ENCODE measurements at places on chromosomes 7 and 10.

- DNase-seq: no peak
Measured at GRCh38 chr7:127336458-127336857, 56.0 kb downstream of the ZNF800 start.

GRCh38 chr10:30709700-30710358 is 80.3 kb upstream of the LYZL2 start:
- DNase-seq: no peak

DNA sequence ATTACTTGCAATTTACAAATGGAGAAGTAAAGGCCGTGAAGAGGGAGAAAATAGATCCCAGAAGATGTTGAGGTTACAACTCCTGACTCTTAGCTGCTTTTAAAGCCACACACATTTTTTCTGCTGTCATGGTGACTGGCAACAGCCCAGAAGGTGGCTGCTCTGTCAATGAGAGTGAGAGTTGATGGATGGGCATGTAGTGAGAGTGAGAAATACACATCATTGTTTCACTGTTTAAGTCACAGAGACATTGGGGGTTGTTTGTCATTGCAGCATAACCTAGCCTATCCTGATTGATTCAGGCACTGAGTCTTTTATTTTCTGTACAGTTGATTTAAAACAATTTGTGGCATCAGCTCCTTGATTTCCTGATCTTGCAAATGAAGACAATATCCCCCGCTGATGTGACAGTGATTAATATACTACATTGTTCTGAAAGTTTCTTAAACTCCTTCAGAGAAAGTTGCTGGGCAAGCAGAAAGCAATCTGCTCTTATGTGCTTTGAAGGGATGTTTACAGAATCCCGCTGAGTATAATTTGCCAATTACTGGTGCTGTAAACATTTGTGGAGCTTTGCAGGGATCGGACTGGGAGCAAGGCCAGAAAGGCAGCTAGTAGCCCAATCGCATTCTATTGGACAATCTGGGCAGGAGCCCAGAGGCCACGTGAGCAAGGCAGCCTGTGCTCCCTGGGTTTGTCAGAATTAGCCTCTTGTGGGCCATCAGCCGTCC is 229.6 kb downstream of the PRPF18 start:
- DNase-seq: no peak

DNA sequence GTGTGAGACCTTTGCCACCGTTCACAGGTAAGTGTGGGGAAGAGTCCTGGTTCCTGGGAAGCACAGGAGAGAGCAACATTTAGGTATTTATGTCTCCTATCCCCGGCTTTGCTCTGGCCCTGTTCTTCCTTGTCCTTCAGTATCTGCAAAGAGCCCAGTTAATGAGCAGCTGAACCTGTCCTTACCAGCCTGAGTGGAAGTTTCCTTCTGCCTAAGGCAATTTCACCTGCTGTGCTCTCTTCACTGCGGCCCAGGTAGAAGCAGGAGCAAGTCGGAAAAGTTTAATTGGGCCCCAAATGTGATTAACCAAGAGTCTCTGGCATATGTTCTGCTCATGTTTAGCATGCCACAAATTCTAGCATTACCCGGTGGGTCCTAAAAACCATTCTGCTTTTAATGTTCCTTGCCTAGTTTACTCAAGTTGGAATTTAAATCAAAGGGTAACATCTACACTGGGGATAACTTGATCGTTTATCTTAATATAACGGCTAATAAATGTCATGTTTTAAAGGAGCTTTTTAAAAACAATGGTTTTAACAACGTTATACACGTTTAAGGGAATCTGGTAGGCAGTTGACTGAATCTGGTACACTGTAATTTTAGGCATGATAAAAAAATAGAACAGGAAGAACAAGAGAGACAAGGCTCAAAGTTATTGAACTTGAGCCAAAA is 817.1 kb downstream of the TYW1 start:
- DNase-seq: no peak

- DNase-seq: no peak
Measured at GRCh38 chr7:5380350-5381070, 43.1 kb downstream of the TNRC18 start.

Measured in activated CD8-positive, alpha-beta memory T cell treated with anti-CD3 and anti-CD28 coated beads, Interleukin-2, amount 50 U/mL, for 48 hours (primary cell).